ENCODE measurements at places on chromosomes 2 and 18.

DNA sequence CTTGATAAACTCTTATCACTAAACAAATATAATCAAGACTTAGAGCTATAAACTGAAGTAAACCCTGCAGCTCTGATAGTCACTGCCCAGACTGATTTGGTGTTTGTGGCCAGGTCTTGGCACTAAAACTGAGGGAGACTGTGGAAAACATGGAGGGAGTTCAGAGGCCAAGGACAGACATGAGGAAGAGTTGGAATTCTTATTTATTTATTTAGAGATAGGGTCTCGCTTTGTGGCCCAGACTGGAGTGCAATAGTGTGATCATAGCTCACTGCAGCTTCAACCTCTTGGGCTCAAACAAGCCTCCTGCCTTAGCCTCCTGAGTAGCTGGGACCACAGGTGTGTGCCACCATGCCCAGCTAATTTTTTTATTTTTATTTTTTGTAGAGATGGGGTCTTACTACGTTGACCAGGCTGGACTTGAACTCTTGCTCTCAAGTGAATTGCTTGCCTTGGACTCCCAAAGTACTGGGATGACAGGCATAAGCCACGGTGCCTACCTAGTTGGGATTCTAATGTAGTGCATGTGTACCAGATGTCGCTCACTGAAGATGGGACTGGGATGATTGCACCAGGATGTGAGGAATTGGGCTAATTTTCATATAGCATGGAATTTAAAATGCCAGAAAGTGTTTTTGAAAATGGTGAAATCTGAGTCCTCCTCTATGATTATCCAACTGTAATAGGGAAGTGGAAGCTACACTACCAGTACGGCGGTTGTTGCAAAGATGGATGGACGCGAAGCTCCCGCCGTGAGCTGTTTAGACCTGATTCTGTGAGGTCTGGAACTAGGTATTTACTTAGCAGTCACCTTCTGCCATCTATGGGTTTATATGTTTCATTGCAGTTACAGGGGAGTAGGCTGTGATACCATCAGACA, 52.7 kb upstream of the CTLA4 start:
- no peak for DNase-seq

GRCh38 chr2:164523009-164523408, 98.3 kb downstream of the GRB14 start:
- no peak for DNase-seq

DNA sequence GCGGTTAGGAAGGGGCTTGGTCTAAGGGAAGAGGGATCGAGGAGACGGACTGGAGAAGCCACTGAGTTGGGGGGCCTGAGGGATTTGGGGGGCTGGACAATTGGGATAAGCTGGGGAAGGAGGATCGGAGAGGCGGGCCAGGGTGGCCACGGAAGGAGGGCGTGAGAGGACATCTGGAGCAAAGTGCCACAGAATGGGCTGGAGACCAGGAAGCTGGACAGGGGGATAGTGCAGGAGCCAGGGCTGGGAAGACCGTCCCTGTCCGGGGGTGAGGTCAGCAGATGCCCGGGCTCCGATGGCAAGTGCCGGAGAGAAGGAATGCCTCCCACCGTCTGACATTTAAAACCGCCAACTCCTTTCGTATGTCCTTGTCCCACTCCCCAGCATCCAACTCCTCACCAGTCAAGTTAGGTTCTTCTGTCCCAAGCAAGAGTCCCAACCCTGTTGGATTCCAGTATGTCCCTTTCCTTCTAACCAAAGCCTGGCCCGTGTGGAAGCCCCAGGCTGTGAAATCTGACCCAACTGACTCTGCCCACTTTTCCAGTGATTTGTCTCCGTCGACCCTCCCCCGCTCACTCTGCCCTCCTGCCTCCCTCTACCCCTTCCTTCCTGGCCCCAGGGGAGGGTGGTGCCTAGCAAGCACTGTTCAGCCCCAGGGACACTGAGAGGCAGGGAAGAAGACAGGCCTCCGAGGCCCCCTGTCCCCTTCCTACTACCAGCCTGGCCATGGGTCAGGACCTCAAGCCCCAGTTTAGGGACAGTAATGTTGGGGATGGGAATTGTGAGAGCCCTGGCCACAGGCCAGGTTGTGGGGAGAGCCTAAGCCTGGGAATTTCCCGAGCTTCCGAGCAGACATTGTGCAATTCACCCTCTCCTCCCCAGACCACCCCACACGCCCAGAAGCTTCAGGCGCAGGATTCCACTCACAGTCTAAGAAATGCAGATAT, 31.5 kb upstream of the TMBIM1 start:
- DNase-seq, result peak; percentile 32

- peak; percentile 67 for DNase-seq
These were observed at the start of gene SLC9A2 for GRCh38 chr2:102619414-102620319. SLC9A2 (plus strand) TSS chr2:102619553; CDS start chr2:102619849, 296 bp downstream.

GRCh38 chr2:171128461-171128860, 32.2 kb downstream of the TLK1 start:
- no peak for DNase-seq

GRCh38 chr2:96773922-96774321, 13.2 kb downstream of the CNNM4 start:
- no peak for DNase-seq

- DNase-seq, result peak; percentile 44
These were observed 15.2 kb upstream of the DNPEP start for GRCh38 chr2:219402665-219403515.

DNA sequence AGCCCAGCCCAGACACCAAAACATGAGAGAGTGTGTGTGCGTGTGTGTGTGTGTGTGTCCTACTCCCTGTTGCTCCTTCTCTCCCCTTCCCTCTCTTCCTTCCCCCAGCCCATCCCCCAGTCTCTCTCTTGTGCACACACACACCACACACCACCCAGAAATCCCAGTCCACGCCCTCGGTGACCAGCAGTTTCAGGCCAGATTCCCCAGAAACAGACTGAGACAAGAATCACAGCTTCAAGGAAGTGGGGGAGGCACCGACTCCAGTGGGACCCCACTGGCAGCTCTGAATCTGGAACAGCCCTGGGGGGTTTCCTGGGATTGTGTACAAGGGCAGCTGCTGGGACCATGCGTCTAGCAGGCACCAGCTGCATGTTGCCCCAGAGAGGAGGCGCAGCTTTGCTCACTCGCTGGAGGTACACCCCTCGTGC, 113.5 kb downstream of the NDUFA10 start:
- DNase-seq, result no peak

GRCh38 chr2:238131761-238132462, 6.6 kb upstream of the KLHL30 start:
- no peak for DNase-seq

GRCh38 chr18:53408271-53408670, 816.2 kb downstream of the MBD2 start:
- DNase-seq, result no peak

DNA sequence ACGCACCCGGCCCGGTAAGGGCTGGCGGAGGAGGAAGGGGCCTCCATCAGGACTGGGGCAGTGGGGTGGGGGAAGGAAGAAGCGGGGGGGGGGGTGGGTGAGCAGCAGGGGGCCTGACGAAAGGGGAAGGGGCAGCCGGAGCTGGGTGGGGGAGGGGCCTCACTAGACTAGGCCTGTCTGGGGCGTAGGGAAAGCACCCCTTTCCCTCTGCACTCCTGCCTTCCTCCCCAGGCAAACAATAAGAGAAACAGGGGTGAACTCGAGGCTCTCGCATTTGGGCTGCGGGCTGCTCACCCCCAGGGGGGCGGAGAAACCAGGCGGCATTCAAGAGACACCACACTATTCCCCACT, 82.7 kb upstream of the POMC start:
- no peak for DNase-seq

- no peak for DNase-seq
These were observed 591.6 kb downstream of the ERBB4 start for GRCh38 chr2:211946960-211947359.

DNA sequence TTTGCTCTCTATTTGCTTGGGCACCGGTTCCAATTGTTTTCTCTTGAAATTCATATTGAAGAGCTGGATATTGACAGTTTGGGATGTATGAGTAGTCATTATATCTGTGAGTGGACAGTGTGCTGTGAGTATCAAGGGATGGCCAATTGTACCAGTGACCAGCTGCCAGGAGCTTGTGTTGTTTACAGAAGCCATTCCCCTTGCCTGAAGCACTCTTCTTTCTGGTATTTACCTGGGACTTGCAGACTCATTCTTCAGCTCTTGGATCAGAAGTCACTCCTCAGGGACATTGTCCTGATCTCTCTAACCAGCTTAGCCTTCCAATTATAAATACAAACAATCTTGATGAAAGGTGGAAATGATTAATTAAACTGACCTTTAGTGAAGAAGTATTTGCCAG, 438.3 kb upstream of the LRATD1 start:
- no peak for DNase-seq

DNA sequence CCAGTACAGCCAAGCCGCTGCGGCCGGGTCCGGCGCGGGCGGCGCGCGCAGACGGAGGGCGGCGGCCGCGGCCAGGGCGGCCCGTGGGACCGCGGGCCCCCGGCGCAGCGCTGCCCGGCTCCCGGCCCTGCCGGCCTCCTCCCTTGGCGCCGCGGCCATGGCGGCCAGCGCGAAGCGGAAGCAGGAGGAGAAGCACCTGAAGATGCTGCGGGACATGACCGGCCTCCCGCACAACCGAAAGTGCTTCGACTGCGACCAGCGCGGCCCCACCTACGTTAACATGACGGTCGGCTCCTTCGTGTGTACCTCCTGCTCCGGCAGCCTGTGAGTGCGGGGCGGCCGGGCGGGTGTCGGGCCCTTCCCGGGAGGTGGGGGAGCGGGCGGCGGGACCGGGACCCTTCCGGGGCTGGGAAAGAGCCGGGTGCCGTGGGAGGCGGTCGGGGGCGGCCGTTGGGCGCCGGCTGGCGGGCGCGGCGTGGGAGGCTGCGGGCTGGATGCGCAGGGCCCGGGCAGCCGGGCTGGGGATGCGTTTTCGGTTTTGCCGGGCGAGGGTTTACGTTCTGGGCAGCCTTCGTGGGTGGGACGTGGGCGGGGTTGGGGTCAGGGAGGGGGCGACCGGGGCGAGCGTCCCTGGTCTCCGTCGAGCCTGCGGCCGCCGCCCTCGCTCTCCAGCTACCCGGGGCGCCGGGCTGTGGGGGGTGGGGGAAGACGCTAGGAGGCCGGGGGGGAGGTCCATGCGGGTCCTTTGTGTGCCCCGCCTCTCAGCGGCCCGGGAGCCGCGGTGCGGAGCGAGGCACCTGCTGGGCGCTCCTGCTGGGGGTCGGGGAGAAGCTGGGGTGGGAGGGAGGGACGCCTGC, 537 bp downstream of the AGFG1 start:
- peak; percentile 22 for DNase-seq

DNA sequence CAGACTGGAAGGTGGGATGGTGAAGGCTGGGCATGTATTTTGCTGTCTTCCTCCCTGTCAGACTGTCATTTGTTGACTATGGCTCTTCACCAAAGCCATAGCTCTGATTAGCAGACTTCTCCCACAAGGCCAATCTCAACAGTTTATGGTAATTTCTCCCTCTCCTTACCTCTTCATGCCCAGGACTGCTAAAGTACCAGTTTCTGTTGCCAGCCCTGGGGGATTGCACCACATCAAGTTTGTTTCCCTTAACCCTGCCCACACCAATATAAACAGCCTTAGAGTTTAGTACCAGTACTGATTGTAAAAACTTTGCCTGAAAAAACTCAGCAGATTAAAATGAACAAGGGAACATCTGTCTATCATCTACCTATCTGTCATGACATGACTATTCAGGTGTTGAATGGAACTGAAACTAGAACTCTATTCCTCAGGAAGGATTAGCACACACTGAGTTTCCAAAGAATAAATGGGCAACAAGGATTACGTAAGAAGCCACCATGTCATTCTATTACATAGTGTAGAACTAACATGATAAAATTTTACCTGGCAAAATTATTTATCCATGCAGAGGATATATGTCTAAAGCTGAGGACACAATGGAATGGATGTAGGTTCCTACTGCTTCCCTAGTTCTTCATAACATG, 13.7 kb downstream of the FEZ2 start:
- DNase-seq, result no peak

DNA sequence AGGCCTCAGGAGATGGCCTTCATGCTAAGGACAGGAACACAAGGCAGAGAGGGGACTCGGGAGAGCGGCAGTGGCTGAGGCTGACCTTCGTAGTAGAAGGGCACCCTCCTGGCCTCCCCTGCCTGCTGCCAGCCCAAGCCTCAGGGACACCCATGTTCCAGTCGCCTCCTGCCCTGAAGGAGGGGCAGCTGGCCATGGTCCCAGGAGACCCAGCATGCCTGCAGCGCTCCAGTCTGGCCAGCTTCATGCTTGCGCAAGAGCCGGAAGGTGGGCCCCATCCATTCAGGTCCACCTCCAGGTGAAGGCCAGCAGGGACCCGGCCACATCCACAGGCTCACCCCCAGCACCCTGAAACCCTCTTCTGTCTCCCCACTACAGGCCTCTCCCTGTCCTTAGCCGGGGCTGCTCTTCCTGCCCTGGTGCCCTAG, 35.0 kb downstream of the BIN1 start:
- no peak for DNase-seq

DNA sequence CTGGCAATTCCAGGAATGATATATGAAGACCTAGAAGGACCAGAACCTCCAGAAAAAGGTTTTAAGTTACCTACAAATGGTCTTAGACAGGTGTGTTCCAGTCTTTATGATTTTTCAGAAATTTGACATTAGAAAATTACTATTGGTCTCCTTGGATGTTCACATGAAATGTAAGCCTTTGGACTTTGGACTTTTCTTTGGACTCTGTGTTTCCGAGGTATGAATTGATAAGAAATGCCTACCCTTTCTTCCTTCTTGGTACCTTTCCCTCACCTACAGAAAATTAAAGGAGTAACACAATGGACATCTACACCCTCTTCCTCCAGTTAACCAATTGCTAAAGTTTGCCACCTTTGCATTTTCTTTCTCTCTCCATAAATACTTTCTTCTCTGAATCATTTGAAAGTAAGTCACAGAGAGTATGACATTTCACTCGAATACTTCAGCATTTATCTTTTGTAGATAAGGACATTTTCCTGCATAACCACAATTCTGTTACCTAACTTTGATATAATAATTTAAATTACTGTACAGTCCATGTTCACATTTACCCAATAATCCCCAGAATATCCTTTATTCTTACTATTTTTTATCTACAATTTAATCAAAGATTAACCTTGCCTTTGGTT, 26.2 kb downstream of the CEP192 start:
- no peak for DNase-seq

GRCh38 chr18:22701326-22701725, 231.8 kb upstream of the RBBP8 start:
- DNase-seq, result no peak

DNA sequence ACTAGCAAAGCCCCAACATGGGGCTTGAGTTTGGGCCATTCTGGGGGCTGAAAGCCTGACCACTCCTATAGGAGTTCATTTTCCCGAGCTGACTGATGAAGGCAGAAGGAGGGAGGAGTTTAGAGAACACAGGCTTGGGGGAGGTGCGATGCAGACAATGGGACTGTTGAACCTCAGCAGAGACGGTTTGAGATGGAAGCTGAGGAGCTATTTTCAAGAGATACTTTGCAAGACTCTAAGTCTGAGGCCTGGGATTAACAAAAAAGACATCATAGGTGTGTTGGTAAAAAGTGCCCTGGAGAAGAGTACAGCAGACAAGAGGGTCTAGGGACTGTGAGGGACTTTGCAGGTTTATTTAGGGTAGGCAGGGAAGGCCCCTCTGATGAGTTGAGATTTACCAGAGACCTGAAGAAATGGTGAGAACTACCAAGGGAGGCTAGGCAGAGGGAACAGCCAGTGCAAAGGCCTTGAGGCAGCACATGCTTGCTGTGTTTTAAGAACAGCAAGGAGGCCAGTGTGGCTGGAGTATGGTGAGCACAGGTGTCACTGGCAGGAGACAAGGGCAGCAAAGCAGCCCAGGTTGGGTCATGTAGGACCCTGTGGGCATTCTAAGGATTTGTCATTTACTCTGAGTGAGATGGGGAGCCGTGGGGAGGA, 31.6 kb downstream of the PCBP1 start:
- DNase-seq, result no peak

GRCh38 chr2:42064417-42064942, 16.7 kb downstream of the PKDCC start:
- no peak for DNase-seq

- no peak for DNase-seq
These were observed 150.6 kb downstream of the HRH4 start for GRCh38 chr18:24611075-24611474.

Measured in pancreas (tissue), 10 donors.